ENCODE measurements at places on chromosomes 1 and 21.
A peak's percentile ranks its signal among the peaks of the same experiment; 100 is the strongest.

- H3K4me3 ChIP-seq = no peak overlapping the region
- H3K27me3 ChIP-seq = no peaks in the 10 kb centered on the region
- H3K27ac ChIP-seq = no peak overlapping the region
- DNase-seq = no peak
Measured at GRCh38 chr21:40555021-40555528, 291.9 kb downstream of the DSCAM start.

DNA sequence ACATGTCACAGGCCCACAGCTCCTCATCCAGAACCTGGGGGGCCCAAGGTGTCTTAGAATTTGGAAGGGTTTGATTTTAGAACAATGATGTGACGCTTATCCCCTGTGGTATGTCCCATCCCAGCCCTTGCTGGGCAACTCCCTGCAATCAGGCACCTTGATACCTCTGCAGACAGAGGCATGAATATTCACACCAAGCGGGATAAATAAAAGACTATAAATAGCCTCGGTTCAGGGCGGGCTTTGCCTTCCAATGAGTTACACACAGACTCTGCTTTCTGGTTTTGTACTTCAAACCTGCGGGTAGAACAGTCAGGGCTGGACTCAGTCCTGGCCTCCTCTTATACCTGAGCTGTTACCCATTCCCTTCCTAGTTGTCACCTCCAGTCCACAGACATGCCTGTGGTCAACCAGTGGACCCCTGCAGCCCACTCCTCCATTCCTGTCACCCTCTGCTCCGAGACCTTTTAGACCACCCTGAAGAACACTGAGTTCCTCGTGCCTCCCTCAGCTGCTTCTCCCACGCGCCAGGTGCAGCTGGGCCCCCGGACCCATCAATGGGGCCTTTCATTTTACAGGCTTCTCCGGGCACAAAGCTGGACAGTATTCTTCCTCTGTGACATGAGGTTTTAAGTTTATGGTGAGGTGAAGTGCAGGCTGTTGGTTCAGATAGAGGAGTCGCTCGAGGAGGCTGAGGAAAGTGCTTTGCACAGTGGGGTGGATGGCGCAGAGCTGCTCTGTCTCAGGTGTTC, 120.1 kb upstream of the TNR start:
- H3K4me1 ChIP-seq = no peaks in the 10 kb centered on the region
- no peaks in the 10 kb centered on the region for H3K36me3 ChIP-seq
- no peaks in the 10 kb centered on the region for H3K27me3 ChIP-seq
- no peak for DNase-seq
- no peak overlapping the region for H3K4me3 ChIP-seq
- no peak overlapping the region for H3K27ac ChIP-seq

DNA sequence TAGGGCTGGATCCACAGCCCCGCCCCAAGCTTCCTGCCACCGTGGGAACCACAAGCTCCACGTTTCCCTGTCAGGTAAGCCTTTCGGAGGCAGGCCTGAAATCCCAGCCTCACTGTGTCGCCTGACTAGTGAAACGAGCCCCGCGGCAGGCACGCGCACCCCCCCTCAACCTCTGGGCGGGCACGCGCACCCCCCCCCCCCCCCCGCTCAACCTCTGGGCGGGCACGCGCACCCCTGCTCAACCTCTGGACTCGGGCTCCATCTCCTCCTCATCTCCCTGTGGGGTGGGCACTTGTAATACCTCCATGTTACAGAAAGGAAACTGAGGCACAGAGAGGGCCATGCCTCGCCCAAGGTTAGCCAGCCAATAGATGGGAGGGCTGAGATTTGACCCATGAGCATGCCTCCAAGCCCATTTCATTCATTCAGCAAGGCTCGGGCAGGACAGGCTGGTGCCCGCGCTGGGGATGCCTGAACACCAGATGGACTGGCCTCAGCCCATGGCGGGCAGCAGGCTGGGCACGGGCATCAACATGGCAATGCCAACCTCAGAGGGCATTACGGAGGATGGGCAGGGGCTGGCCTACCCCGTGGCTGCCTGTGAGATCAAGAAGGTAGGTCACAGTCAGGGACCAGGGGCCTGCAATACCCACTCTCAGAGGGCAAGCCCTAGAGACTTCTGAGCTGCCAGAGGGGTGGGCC, 4.7 kb downstream of the CFAP410 start:
- H3K27me3 ChIP-seq = no peaks in the 10 kb centered on the region
- DNase-seq = no peak
- no peaks in the 10 kb centered on the region for H3K36me3 ChIP-seq
- H3K4me1 ChIP-seq = peaks cover 12% of the 10 kb centered on the region

DNA sequence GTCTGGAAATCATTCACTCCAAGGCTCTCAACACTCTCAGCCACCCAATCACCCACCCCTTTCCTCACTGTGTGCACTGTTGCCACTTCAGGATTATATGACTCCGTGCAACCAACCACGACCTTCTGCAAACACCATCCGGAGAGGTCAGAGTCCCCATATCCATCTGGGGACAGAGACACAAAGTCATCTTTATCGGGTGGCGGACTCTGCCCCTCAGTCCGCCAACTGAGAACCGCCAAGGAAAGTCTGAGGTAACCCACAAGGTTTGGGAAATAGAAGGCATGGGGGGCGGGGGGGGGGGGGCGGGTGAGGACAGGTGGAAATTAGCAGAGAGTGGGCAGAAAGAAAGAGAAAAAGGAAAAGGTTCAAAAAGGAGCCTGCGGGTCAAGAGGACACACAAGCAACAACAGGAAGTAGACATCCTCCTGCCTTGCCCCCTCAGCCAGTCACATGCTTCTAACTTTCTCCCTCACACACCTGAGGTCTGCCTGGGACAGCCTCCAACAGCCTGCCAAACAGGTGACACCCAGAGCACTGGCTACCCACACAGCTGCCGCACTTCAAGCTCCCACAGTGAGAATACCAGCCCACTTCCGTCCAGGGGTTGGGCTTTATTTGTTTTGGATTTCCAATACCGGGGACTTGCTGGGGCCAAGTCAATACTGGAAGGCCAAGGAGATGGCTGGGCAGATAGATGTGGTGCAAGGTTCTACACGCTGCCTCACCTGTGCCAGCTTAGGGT, 58.1 kb downstream of the SSBP3 start:
- no peak for DNase-seq
- H3K36me3 ChIP-seq = peaks cover 14% of the 10 kb centered on the region
- H3K27me3 ChIP-seq = no peaks in the 10 kb centered on the region
- H3K27ac ChIP-seq = peak overlapping the region; percentile 12
- peaks cover 35% of the 10 kb centered on the region for H3K4me1 ChIP-seq

- H3K27me3 ChIP-seq = peaks cover 52% of the 10 kb centered on the region
- no peak for DNase-seq
- no peak overlapping the region for H3K4me3 ChIP-seq
- H3K36me3 ChIP-seq = no peaks in the 10 kb centered on the region
- no peak overlapping the region for H3K27ac ChIP-seq
- H3K4me1 ChIP-seq = peaks cover 43% of the 10 kb centered on the region
Measured at GRCh38 chr1:161730050-161730564, 8.8 kb downstream of the FCRLB start.

DNA sequence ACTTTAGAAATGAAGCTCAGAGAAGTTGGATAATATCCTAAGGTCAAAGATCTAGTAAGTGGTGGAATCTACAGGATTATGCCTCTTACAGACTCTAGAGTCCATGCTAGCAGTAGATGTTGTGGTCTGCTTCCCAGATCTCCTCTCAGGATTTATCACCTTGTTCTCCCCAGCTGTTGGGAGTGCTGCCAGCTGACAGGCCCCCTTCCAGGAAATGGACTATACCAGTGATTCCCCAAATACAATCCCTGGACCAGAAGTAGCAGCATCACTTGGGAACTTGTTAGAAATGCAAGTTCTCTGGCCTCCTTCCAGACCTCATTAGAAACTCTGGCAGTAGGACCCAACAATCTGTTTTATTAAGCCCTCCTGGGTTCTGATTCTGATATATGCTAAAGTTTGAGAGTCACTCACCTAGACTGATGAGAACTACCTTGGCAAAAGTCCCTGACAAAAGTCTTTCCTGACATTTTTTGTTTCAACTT, 24.5 kb upstream of the NTNG1 start:
- no peak for DNase-seq
- H3K4me3 ChIP-seq = no peak overlapping the region
- no peak overlapping the region for H3K27ac ChIP-seq
- no peaks in the 10 kb centered on the region for H3K36me3 ChIP-seq
- H3K27me3 ChIP-seq = no peaks in the 10 kb centered on the region
- H3K4me1 ChIP-seq = no peaks in the 10 kb centered on the region

GRCh38 chr1:205451759-205452164, 4.1 kb downstream of the BLACAT1 start:
- no peak for DNase-seq
- no peak overlapping the region for H3K4me3 ChIP-seq
- no peak overlapping the region for H3K27ac ChIP-seq
- peaks cover 15% of the 10 kb centered on the region for H3K4me1 ChIP-seq
- peaks cover 86% of the 10 kb centered on the region for H3K27me3 ChIP-seq

GRCh38 chr1:47563201-47563600, 125.4 kb downstream of the FOXD2 start:
- H3K27ac ChIP-seq = no peak overlapping the region
- no peak for DNase-seq
- no peaks in the 10 kb centered on the region for H3K36me3 ChIP-seq
- H3K4me1 ChIP-seq = no peaks in the 10 kb centered on the region
- H3K27me3 ChIP-seq = peaks cover 35% of the 10 kb centered on the region

DNA sequence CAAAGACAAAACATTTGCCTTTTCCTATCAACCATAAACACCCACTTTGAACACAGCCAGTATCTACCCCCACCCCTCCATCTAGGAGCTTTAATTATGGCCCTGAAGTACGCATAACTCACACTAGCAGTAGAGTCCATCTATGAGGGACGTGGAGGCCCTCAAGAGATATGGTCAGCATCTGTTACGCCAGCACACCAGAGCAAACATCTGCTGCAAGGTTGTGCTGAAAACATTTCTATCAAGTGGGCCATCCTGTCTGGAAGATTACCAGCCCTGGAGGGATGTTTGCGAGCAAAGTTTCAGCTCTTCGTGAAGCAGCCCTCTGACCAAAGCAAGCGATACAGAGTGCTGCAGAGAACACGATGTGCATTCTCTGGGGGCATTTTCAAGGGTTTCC, 74.6 kb downstream of the SLC45A1 start:
- H3K4me1 ChIP-seq = peaks cover 79% of the 10 kb centered on the region
- no peak for DNase-seq
- peaks cover 53% of the 10 kb centered on the region for H3K36me3 ChIP-seq
- no peak overlapping the region for H3K27ac ChIP-seq

- DNase-seq = no peak
- no peak overlapping the region for H3K27ac ChIP-seq
- H3K27me3 ChIP-seq = no peaks in the 10 kb centered on the region
- H3K36me3 ChIP-seq = peaks cover 49% of the 10 kb centered on the region
- no peak overlapping the region for H3K4me3 ChIP-seq
Measured at GRCh38 chr1:93172778-93173177, 7.4 kb downstream of the TMED5 start.

GRCh38 chr1:100931716-100932115, 35.8 kb downstream of the SLC30A7 start:
- no peak for DNase-seq
- H3K4me3 ChIP-seq = no peak overlapping the region
- no peaks in the 10 kb centered on the region for H3K27me3 ChIP-seq
- peaks cover 60% of the 10 kb centered on the region for H3K4me1 ChIP-seq
- H3K27ac ChIP-seq = peak overlapping the region; percentile 85

DNA sequence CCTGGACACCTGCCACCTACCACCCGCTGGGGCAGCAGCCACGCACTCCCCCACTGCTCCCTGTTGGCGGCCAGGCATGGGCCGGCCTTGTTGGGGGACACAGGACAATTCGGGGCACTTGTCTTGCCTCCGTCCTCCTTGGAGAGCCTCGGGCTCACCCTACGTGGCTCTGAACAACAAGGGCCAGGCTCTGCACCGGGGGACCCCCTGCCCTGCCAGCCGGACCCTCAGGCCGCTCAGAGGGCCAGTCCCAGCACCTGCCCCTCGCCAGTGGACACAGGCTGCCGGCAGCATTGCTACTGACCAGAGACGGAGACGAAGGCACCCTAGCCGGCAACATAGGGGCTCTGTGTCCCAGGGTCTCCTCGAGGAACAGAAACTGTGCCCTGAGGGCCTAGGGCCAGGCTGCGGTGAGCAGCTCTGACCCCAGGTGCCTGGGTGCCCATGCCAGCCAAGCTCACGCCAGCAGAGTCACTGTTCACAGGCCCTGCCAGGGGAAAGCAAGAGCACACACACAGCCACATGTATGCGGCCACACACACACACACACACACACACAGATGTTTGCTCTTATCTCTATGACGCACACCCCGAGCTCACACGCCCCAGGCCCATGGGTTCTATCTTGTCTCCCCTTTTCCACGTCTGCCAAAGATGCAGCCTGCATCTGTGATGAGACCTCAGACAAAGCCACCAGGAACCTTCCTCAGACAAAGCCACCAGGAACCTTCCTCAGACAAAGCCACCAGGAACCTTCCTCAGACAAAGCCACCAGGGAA, 45.9 kb downstream of the MORN1 start:
- H3K4me1 ChIP-seq = no peaks in the 10 kb centered on the region
- H3K4me3 ChIP-seq = no peak overlapping the region
- H3K27ac ChIP-seq = no peak overlapping the region
- DNase-seq = no peak
- H3K27me3 ChIP-seq = peaks cover 4% of the 10 kb centered on the region

GRCh38 chr1:197778366-197778945, 3.2 kb upstream of the DENND1B start:
- H3K4me1 ChIP-seq = peaks cover 46% of the 10 kb centered on the region
- peak overlapping the region; percentile 61 for H3K27ac ChIP-seq

GRCh38 chr1:174740249-174740968, 259.3 kb upstream of the CACYBP start:
- H3K4me1 ChIP-seq = no peaks in the 10 kb centered on the region
- DNase-seq = no peak
- H3K4me3 ChIP-seq = no peak overlapping the region
- no peak overlapping the region for H3K27ac ChIP-seq
- H3K27me3 ChIP-seq = no peaks in the 10 kb centered on the region
- peaks cover 2% of the 10 kb centered on the region for H3K36me3 ChIP-seq

GRCh38 chr1:162475539-162476185, 22.0 kb upstream of the UHMK1 start:
- no peak overlapping the region for H3K4me3 ChIP-seq
- H3K4me1 ChIP-seq = no peaks in the 10 kb centered on the region
- H3K36me3 ChIP-seq = no peaks in the 10 kb centered on the region
- H3K27me3 ChIP-seq = no peaks in the 10 kb centered on the region
- no peak for DNase-seq

- peaks cover 21% of the 10 kb centered on the region for H3K4me1 ChIP-seq
- H3K4me3 ChIP-seq = no peak overlapping the region
- no peaks in the 10 kb centered on the region for H3K36me3 ChIP-seq
- DNase-seq = peak; percentile 52
- H3K27ac ChIP-seq = peak overlapping the region; percentile 4
Measured at GRCh38 chr1:194289569-194290266, 1103.3 kb upstream of the B3GALT2 start.

- no peaks in the 10 kb centered on the region for H3K4me1 ChIP-seq
- no peak overlapping the region for H3K4me3 ChIP-seq
- DNase-seq = no peak
- H3K27ac ChIP-seq = no peak overlapping the region
- no peaks in the 10 kb centered on the region for H3K36me3 ChIP-seq
Measured at GRCh38 chr1:192959657-192960186, 99.4 kb downstream of the UCHL5 start.

GRCh38 chr1:225892307-225892706, 3.4 kb upstream of the LEFTY1 start:
- no peak for DNase-seq
- peaks cover 38% of the 10 kb centered on the region for H3K27me3 ChIP-seq
- H3K36me3 ChIP-seq = no peaks in the 10 kb centered on the region
- no peak overlapping the region for H3K4me3 ChIP-seq

GRCh38 chr1:12516741-12517140, 101.3 kb downstream of the DHRS3 start:
- no peak overlapping the region for H3K4me3 ChIP-seq
- no peak overlapping the region for H3K27ac ChIP-seq
- no peak for DNase-seq
- H3K4me1 ChIP-seq = peaks cover 39% of the 10 kb centered on the region
- peaks cover 62% of the 10 kb centered on the region for H3K36me3 ChIP-seq
- H3K27me3 ChIP-seq = no peaks in the 10 kb centered on the region

All from activated naive CD4-positive, alpha-beta T cell treated with anti-CD3 and anti-CD28 coated beads, Interleukin-2, amount 10 ng/mL, durations not matched to agents 7 days and 5 days (primary cell).